ENCODE measurements at places on chromosomes 3 and 15.

DNA sequence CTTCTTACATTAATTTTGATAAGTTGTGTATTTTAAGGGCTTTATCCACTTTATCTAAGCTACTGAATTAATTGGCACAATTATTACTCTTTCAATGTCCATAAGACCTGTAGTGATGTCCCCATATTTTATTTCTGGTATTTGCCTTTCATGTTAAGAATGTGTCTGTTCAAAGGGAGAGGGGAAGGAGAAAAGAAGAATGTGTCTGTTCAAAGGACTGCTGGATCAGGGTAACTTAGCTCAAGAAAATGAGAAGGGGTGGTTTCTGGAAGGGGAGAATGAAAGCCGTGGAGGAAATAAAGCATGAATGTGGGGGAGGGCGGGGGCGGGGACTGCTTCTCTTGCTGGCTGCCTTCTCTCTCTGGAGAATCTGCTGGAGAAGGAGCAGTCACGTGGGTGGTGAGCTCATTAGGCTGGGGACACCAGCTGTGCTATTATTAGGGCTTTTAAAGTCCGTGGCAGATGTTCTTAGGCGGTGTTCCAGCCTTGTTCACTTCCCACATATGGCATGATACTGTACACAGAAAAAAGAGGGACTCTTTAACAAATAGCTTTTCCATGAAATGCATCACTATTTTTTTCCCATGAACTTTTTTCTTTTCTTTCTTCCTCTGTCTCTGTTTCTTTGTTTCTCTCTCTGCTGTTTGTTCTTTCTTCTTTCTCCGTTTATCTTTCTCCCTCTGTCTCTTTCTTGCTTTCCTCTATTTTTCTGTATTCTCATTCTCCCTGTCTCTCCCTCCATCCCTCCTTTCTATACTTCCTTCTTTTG lies 63.7 kb upstream of the ULK4 start:
- H3K4me3 ChIP-seq = peak overlapping the region; percentile 12
- no peaks in the 10 kb centered on the region for H3K27me3 ChIP-seq
- H3K36me3 ChIP-seq = no peaks in the 10 kb centered on the region
- H3K27ac ChIP-seq = peak overlapping the region; percentile 73

- no peaks in the 10 kb centered on the region for H3K36me3 ChIP-seq
- H3K4me3 ChIP-seq = no peak overlapping the region
- H3K27me3 ChIP-seq = no peaks in the 10 kb centered on the region
- no peak overlapping the region for H3K27ac ChIP-seq
- no peak for DNase-seq
- H3K4me1 ChIP-seq = no peaks in the 10 kb centered on the region
Observed at GRCh38 chr15:58387130-58387529, 44.7 kb upstream of the LIPC start.

- no peaks in the 10 kb centered on the region for H3K36me3 ChIP-seq
- no peak overlapping the region for H3K27ac ChIP-seq
- H3K4me1 ChIP-seq = no peaks in the 10 kb centered on the region
- no peak overlapping the region for H3K4me3 ChIP-seq
- no peak for DNase-seq
Observed at GRCh38 chr3:20055842-20056241, 15.6 kb downstream of the KAT2B start.

GRCh38 chr3:135762188-135762856 lies 203.2 kb upstream of the PPP2R3A start:
- no peak for DNase-seq
- no peaks in the 10 kb centered on the region for H3K27me3 ChIP-seq
- H3K27ac ChIP-seq = no peak overlapping the region
- no peaks in the 10 kb centered on the region for H3K4me1 ChIP-seq

DNA sequence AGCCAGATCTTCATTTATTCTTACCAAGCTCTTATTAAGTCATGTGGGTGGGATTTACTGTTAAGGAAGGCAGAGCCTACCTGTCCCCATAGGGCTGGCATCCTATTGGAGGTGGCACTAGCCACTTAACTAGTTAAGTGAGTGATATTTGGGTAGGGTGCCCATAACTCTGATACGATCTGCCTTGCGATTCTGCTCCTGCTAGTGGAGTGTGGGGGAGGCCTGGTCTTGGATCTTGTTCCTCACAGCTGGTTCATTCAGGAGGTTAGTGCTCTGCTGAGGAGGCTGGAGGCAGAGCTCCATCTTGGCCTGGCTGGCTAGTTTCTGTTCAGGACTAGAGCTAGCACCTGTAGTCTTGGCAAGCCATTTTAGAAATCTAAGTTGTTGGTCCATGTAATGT lies 9.3 kb downstream of the BAHD1 start:
- no peaks in the 10 kb centered on the region for H3K4me1 ChIP-seq
- H3K36me3 ChIP-seq = no peaks in the 10 kb centered on the region
- H3K27ac ChIP-seq = no peak overlapping the region
- no peak for DNase-seq
- no peaks in the 10 kb centered on the region for H3K27me3 ChIP-seq

DNA sequence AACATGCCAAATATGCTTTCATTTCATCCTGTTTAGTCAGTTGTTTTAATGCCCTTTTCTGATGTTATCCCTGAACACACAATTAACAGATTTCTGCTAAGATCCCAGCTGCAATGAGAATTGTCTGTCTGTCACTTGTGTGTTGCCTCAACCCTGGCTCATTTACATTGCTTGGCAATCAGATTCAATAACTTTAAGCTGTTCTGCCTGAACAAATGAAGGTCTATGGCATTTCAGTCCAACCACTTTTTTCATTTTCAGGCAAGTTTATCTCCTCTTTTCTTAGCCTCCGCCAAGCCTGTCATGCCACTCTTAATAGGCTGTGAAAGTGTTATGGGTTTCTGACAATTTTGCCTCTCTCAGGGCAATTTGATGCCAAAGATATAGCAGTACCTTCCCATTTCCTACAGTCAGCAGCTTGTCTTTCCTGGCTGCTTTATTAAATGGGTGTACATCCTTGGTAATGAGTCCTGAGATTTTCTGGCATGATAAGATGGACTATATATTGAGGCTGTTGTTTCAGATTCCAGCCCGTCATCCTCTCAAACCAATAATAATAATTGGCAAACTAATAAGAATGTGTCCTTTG lies 68.7 kb upstream of the ADAMTS9 start:
- DNase-seq = no peak
- peaks cover 22% of the 10 kb centered on the region for H3K4me1 ChIP-seq

- H3K27me3 ChIP-seq = no peaks in the 10 kb centered on the region
- H3K36me3 ChIP-seq = no peaks in the 10 kb centered on the region
- no peak overlapping the region for H3K27ac ChIP-seq
- H3K4me3 ChIP-seq = no peak overlapping the region
Observed at GRCh38 chr3:106425026-106425425, 556.2 kb upstream of the CBLB start.

- peaks cover 30% of the 10 kb centered on the region for H3K36me3 ChIP-seq
- peak overlapping the region; percentile 77 for H3K27ac ChIP-seq
- no peak overlapping the region for H3K4me3 ChIP-seq
- H3K27me3 ChIP-seq = no peaks in the 10 kb centered on the region
- DNase-seq = no peak
Observed at GRCh38 chr3:124791142-124791541, 60.9 kb downstream of the UMPS start.

GRCh38 chr3:184945886-184946625 lies 134.1 kb downstream of the VPS8 start:
- no peaks in the 10 kb centered on the region for H3K27me3 ChIP-seq
- DNase-seq = no peak
- peaks cover 24% of the 10 kb centered on the region for H3K36me3 ChIP-seq
- no peaks in the 10 kb centered on the region for H3K4me1 ChIP-seq

GRCh38 chr3:189519458-189519857 lies 111.7 kb upstream of the TP63 start:
- H3K4me1 ChIP-seq = no peaks in the 10 kb centered on the region
- no peaks in the 10 kb centered on the region for H3K27me3 ChIP-seq
- no peak overlapping the region for H3K27ac ChIP-seq
- H3K36me3 ChIP-seq = no peaks in the 10 kb centered on the region
- no peak overlapping the region for H3K4me3 ChIP-seq
- DNase-seq = no peak

DNA sequence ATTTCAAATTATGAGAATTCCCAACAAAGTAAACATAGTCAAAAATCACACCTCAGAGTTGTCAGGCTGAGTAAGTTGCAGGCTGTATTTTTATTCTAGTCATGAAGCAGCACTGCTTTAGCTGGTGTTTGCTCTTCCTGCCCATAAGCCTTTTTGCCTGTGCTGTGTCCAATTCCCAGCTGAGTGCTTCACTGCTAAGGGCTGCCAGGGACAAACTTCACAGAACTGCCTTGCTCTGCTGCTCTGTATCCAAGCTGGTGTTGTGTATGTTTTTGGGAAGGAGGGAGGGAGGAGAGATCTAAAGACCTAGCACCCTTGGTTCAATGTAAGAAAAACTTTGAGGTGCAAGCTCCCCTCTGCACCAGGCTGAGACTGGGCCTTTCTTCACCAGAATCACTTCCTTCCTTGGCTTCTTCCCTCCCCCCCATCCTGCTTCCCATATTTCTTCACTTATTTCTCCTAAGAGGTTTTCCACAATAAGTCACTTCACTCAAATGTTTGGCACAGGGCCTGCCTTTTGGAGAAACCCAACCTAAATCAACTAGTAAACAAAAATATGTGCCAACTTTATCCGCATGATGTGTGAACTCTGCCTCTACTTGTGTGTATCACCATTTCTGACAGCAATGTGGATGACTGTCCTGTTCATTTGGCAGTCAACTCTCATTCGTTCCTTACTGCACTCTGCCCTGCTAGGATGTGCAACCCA lies 156.1 kb downstream of the TBL1XR1 start:
- H3K4me3 ChIP-seq = no peak overlapping the region
- H3K36me3 ChIP-seq = peaks cover 36% of the 10 kb centered on the region
- peak overlapping the region; percentile 32 for H3K27ac ChIP-seq
- DNase-seq = peak; percentile 68

GRCh38 chr15:79815468-79815867 lies 81.3 kb downstream of the MTHFS start:
- H3K4me1 ChIP-seq = peaks cover 19% of the 10 kb centered on the region
- no peaks in the 10 kb centered on the region for H3K27me3 ChIP-seq
- no peak overlapping the region for H3K4me3 ChIP-seq

- no peaks in the 10 kb centered on the region for H3K27me3 ChIP-seq
- no peak overlapping the region for H3K4me3 ChIP-seq
- no peak for DNase-seq
- no peak overlapping the region for H3K27ac ChIP-seq
- no peaks in the 10 kb centered on the region for H3K36me3 ChIP-seq
- no peaks in the 10 kb centered on the region for H3K4me1 ChIP-seq
Observed at GRCh38 chr3:151835751-151836525, 22.0 kb downstream of the AADAC start.

DNA sequence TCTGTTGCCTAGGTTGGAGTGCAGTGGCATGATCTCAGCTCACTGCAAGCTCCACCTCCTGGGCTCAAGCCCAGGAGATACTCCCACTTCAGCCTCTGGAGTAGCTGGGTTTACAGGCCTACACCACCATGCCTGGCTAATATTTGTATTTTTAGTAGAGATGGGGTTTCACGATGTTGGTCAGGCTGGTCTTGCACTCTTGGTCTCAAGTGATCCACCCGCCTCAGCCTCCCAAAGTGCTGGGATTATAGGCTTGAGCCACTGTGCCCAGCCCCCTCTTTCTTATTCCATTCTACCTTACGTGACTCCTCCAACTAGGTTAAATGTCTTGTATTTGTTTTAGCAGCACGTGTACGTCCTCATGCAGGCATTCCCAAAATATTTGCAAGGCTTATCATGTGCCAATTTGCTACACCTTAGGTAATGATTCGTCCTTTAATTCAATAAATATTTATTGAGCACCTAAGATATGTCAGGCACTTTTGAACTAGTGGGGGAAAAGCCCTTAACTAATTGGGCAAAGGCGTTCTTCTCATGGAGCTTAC lies 14.9 kb upstream of the MAGI1 start:
- no peaks in the 10 kb centered on the region for H3K36me3 ChIP-seq
- no peak overlapping the region for H3K4me3 ChIP-seq
- peak; percentile 79 for DNase-seq
- H3K27ac ChIP-seq = peak overlapping the region; percentile 63

Measured in tibial artery (tissue), 4 donors.